ENCODE measurements at places on chromosomes 2 and 18.
A peak's percentile ranks its signal among the peaks of the same experiment; 100 is the strongest.

- DNase-seq = no peak
Measured at GRCh38 chr2:42593282-42593681, 24.9 kb downstream of the MTA3 start.

GRCh38 chr2:172926785-172927640 lies 148.6 kb upstream of the MAP3K20 start:
- no peak for DNase-seq

DNA sequence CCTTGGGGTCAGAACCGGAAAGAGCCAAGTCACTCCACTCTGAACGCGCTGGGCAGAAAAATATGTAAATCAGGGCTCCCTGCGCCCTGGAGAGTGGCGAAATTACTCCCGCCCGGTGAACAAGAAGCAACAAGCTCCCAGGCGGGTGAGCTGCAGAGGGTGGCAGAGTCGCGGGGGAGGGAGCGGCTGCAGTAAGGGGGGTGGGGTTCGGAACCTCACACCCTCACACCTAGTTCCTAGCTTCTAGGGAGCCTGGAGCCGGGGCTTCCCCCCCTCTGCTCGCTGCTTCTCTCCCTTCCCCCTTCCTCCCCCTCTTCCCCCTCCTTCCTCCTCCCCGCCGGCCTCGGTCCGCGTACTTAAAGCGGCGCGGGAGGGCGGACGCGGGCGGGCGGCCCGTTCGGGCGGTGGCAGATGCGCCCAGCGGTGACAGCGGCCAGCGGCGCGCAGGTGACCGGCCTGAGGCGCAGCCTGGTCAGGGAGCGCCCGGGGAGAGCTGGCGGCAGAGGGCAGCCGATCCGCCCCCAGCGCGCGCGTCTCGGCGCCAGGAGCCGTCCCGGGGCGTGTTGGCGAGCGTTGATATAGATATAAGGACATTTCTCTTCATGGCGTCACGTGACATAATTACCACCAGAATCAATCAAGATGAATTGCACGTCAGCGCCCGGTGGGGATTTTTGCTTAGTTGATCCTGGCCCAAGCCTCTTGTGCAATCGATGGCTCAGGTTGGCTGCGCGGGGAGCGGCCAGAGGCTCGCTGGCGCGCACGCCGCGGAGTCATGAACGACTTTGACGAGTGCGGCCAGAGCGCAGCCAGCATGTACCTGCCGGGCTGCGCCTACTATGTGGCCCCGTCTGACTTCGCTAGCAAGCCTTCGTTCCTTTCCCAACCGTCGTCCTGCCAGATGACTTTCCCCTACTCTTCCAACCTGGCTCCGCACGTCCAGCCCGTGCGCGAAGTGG lies at the start of gene HOXD11:
Gene HOXD11 (plus strand): TSS at position 700 of the 959 bp plus-strand sequence. CDS start 76 bp downstream, at position 776.
- DNase-seq = no peak

- DNase-seq = no peak
Measured at GRCh38 chr18:73981796-73982195, 165.8 kb downstream of the FBXO15 start.

DNA sequence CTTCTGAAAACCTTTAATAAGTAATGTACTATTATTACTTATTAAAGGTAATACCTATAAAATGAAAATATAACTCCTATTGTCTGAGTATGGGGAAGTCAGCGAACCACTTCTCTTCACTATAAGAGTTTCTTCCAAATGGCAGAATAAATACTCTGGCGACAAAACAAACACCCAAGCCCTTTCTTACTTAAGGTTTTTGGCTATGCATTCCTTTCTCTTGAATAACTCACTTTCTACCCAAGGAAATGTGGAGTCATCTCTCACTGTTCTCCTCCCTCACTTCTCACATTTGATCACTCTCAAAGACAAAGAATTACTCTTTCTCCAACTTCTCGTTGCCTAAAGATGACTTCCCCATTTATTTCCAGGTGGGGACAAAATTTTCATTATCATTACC lies 816.8 kb upstream of the CRIM1 start:
- no peak for DNase-seq

DNA sequence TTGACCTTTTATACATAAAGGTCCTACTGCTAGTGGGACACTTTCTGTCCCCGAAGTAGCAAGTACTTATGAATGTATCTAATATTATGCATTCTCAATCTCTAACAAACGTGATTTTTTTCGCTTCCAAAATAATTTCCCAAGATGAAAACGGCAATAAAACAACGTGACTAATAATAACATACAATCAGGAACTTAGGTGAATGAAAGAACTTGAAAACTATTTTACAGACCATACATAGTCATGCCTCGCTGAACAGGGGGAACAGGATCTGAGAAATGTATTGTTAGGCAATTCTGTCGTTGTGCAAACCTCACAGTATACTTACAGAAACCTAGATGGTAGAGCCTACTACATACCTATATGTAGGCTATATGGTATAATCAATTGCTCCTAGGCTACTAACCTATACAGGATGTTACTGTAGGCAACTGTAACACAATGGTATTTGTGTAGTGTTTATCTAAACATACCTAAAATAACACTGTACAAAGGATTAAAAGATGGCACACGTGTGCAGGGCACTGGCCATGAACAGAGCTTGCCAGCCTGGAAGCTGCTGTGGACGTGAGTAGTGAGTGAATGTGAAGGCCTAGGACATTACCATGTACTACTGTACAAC lies 2.5 kb downstream of the RTN4 start:
- peak; percentile 57 for DNase-seq
